ENCODE measurements at places on chromosomes 1 and 21.
A peak's percentile ranks its signal among the peaks of the same experiment; 100 is the strongest.

DNA sequence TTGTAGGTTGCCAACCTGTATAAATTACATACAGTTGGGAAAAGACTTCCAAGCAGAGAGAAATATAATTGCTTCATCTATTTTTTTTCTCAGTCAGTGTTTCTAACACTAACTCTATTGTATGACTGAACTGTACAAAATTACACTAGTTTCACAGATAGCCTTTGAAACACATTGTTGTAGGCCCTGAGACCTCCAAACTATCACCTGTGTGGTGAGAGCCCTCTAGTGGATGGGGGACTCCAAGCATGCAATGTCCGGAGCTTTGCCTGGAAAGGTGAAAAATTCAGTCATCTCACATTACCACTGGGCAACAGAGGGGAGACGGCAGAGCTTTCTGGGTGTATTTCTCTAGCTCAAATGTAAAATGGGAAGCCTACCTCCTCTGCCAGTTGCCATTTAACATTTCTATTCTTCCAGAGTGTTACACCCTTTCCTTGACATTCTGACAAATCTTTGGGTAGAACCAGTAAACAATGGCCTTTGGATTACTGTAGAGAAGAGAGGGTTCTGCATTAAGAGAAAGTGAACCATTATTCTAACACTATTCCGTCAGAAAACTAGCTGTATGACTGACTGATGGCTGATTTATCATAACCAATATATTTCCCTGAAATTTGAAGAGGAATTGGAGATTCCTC, 212.2 kb downstream of the LYPLAL1 start:
- DNase-seq, result peak; percentile 27

DNA sequence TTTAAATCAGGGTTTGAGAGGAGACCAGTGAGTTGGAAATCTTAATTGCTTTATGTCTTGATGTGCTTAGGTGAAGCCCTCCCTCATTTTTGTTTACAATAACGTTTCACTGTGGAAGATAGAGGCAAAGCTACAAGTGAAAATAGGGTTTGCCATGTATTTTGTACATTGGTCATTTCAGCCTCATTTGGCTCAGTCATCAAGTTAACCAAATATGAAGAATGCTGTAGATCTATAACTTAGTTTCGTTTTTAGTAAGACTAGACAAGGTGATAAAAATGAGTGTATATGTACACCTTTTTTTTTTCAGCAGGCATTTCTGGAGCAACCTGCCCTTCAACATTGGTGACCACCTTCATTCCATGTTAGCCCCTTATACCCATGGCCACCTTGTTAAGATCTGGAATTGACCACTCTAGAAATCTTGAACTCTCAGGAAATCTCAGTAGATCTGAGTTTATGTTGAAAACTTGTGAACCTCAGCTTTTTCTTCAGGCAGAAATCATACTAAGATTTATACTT, 2.9 kb downstream of the NFYC start:
- no peak for DNase-seq

DNA sequence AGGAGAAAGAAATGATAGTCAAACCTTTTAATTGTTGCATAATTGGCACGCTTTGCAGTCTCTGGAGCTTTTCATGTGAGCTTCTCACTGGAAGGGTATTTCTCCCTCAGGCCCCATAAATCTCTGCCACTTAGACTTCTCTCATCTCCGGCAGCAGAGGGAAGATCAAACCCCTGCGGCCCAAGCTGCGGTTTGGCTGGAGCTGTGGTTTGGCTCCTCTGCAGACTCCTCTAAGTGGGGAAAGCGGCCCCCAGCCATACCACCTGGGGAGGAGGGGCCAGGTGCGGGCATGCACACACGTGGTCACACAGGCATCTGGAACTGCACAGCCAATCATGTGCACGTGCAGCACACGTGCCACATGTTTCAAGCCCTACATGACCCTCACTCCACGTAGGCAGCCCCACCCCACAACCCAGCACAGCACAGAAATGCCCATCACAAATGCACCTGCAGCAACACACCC, 58.3 kb downstream of the UBE2T start:
- peak; percentile 48 for DNase-seq

DNA sequence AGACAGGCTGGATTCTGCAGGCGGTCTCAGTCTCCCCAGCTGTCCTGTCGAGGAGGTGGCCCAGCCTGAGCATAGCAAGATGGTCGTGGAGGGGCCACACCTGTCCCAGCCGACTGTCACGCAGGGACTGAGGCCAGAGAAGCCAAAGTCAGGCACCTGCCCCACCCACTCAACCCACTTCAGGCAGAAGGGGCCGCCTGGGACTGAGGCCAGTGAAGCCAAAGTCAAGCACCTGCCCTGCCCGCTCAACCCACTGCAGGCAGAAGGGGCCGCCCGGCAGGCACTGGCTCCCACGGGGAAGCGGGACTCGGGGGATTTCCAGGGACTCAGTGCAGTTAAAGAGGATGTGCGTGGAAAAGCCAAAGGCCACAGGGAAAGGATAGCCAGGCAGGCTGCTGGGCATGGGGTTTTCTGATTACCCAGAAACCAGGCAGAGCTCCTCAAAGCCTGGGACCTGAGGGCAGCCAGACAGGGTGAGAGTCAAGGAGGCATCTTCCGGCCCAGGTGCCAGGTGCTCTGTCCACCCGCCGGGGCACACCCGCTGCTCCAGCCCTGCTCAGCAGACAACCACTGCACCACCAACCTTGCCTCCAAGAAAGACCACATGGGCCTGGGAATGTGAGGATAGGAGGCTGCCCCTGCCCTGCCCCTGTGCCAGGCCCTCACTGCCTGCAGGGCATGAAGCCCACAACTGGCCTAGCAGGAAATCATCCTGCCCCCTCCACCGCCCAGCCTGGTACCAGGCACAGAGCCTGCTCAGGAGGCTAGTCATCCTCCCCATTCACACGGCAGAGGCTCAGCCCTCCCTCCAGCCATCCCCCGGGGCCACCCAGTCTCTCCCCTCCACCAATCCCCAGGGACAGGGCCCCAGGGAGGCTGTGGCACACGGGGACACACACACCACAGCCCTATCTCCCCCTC, 41.0 kb downstream of the MEGF6 start:
- DNase-seq, result no peak

- no peak for DNase-seq
These were observed 50.1 kb downstream of the COL18A1 start for GRCh38 chr21:45454926-45455673.

DNA sequence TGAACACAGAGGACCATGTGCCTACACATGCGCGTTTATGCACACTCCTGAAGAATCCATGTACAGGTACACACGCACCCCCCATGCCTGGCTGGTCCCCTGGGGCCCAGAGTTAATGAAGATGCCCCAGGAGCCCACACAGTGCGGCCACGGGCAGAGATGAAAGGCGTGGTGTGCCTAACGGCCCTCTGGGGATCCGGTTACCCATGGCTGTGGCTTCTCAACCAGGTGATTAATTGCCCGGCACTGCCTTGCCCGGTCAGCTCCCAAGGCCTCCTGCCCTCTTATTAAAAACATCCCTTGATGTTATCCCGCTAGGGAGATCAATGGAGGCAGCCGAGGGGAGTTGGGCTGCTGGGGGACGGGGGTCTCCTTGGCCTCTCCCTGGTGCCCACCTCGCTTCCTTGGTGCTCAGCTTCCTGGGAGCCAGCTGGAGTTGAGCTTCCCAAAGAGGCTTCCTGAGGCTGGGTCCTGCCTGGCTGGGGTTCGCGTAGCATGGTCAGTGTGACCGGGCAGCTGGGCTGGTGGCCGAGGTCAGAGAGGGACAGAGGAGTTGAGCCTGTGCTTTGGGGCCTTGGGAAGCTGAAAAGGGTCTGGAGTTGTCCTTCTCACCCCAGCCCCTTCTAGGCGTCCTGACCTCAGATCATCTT, 75.0 kb upstream of the WNT4 start:
- peak; percentile 63 for DNase-seq

DNA sequence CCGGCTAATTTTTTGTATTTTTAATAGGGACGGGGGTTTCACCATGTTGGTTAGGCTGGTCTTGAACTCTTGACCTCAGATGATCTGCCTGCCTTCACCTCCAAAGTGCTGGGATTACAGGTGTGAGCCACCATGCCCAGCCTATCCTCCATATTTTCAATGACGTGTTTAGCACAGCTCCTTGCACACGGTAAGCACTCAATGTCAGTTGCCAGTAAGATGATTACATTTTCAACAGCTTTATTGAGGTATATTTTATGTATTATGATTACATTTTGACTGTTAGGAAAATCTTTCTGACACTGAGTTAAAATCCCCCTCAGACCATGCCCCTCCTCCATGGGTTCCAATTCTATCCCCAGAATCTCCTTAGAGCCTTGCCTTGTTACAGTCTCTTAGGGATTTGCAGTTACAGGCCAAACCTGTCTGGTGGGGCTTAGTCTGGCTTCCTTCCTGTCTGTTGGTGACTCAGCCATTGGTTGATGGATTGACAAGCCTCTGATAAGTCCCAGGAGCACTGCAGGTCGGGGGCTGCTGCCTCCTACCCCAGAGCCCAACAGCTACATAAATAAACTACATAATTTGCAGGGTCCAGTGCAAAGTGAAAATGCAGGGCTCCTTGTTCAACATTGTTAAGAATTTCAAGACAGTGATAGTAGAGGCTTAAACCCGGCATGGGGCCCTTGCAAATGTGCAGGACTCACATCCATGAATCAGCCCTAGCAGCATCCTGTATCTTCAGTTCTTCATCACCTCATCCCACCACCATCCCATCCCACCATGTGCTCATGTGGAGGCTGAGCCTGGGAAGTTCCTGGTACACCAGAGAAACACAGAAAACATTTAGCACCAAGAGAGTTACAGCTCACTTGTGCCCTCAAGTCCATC, 23.4 kb downstream of the COA7 start:
- no peak for DNase-seq

- no peak for DNase-seq
These were observed 66.9 kb upstream of the ECE1 start for GRCh38 chr1:21357161-21357560.

DNA sequence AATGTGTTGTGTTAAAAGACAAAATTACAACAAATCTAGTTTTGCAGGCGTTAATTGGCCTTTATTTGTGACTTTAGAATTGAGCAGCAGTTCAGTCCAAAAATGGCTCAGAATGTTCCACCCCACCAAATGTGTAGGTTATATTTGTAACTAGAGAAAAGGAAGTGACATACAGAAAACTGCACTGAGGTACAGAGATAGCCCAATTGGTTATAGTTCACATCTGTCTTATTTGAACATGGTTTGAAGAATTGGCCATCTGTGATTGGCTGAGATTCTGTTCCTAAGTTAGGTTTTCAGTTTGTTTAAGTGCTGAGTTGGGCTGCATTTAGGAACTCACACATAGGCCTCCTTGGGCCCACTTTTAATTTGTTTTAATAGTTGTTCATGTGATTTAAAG, 12.0 kb upstream of the FMO2 start:
- no peak for DNase-seq

DNA sequence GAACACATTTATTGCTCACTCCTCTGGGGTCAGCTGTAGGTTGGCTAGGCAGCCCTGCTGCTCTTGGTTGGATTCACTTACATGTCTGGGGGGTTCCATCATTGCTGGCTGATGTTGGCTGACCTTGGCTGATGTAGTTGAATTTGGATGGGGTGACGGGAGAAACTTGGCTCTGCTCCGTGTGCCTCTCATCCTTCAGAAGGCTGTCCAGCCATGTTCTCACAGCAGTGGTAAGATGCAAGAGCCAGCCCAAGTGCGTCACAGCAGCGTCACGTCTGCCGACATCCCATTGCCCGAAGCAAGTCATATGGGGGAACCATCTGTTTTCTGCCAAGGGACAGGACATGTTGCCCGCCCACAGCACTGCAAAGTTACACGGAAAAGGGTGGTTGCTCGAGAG, 613.5 kb downstream of the MATN1 start:
- no peak for DNase-seq

- DNase-seq, result no peak
These were observed 214 bp downstream of the NCAM2 start for GRCh38 chr21:20998456-20998789.

GRCh38 chr1:165871311-165872067, 44.1 kb downstream of the UCK2 start:
- DNase-seq, result no peak

GRCh38 chr1:34166191-34166624, 1.2 kb upstream of the CSMD2 start:
- peak; percentile 44 for DNase-seq

- no peak for DNase-seq
These were observed 273.1 kb upstream of the SNX7 start for GRCh38 chr1:98388441-98388840.

GRCh38 chr21:45456584-45457160, 51.7 kb downstream of the COL18A1 start:
- DNase-seq, result no peak

DNA sequence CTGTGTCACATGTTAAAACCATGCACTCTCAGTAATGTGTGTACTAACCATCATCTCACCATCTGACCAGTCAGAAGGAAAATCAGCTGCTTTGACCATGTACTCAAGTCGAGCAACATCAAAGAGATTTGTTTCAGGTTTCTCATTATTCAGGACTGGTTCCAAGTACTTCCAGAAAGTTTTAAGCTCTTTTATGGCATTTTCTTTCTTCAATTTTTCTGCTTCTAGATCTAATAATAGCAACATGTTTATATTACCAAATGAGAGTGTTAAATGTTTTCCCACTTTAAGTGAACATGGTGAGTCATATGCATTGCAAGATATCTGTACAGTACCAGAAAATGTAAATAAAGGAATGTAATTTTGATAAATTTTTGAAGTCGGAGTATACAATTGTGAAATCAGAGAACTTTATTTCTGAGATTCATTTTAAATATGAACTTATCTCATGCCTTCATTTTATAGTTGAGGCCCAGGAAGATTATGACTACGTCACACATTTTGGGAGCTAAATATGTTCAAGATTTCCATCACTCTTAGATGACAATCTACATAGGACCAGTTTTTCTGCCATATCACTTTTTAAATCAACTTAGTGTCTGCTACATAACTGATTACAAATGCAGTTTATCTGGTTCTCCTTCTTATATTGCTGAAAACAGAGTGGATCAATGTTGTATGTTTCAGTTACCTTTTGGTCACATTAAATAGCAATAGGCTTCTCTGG, 87.2 kb downstream of the SPAG17 start:
- no peak for DNase-seq

GRCh38 chr21:42539931-42540343, 26.3 kb downstream of the SLC37A1 start:
- DNase-seq, result peak; percentile 44

- DNase-seq, result peak; percentile 48
These were observed 20.9 kb downstream of the UMODL1 start for GRCh38 chr21:42091899-42092508.

DNA sequence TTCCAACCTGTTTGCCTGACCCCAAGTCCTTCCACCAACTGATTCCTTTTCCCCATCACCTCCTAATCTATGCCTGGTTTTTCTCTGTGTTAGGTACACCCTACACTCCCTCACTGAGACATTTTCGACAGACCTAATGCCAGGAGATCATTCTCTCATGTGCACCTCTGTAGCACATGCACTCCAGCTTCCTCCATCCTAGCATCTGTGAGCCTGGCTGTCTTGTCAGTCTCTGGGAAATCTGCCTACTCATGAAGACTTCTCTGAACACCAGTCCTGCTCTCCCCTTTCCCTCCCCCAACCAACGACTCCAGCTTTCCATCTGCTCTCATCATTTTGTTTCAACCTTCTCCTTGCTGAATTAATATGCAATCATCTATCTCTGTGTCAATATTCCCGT, 987 bp downstream of the MED8 start:
- no peak for DNase-seq

GRCh38 chr1:15749399-15750291, 7.3 kb downstream of the TMEM82 start:
- no peak for DNase-seq

All from nephron progenitor cell (in vitro differentiated cells).